ENCODE measurements at places on chromosomes 5 and 9.

DNA sequence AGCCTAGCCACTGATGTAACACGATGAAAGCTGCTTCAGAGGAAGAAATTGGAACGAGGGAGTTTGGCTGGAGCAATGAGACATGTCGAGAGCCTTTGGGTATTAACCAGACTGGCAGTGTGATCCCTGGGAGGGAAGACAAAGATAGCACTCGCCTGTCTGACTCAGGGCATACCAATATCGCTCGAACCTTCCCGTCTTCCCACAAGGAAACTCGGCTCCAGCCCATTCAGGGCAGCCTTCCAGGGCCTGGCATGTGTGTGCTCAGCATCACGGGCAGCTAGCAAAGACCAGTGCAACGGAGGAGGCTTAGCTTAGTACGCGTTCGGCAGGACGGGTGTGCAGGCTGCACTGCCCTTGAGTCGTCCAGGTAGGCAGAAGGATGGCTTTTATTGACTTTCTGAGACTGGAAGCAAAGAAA, 356.9 kb upstream of the WWC1 start:
- DNase-seq = no peak

- DNase-seq = no peak
These were observed 25.2 kb upstream of the PLAC8L1 start for GRCh38 chr5:146130440-146131045.

- no peak for DNase-seq
These were observed 22.2 kb upstream of the CXCL14 start for GRCh38 chr5:135600971-135601381.

GRCh38 chr9:121699571-121700164, 48.2 kb downstream of the DAB2IP start:
- DNase-seq = no peak

DNA sequence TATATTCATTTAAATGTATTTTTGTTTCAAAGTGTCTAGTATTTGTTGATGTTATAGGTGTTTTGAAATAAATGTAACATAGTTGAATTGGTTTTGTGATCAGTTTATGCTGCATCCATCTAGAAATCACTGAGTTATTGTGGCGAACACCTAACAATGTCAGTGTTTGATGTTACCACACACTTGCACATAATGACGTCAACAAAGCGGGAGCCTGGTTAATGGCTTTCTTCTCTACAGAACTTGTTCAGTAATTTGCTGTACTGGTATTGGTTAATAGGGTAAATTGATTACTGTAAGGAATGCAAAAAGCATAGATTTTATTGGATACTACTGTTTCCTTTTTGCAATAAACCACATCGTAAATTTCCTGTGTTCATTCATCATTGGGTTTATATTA, 133.0 kb downstream of the ATG10 start:
- no peak for DNase-seq

- DNase-seq = no peak
These were observed 257.8 kb downstream of the AUH start for GRCh38 chr9:91103931-91104330.

DNA sequence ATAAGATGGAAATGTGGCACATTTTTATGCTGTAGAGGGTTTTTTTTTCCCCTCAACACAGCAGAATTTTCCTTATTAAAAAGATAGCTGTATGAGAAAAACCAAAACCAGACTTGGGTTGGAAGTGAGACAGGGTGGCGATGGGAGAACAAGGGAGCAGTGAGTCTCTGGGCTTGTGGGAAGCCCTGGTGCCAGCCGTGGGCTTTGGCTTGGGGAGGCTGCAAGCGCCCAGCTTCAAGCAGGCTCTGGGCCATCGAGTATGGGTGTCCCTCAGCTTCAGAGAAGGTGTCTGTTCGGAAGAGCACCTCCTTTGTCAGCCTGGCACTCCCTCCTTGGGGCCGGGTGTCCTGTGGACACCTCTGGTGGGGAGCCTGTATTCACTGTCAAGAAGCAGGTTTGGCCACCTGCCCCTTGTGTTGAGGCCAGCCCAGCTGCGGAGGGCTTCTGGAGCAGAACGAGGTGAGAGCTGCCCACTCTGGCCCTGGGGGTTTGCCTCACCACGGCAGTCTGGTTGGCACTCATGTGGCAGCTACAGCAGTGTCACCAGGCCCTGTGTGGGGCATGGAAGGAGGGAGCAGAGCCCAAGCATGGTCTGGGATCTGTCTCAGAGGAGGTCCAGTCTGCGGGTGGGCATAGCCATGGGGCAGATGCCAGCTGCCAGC, 37.6 kb upstream of the ANGPTL2 start:
- DNase-seq = no peak

DNA sequence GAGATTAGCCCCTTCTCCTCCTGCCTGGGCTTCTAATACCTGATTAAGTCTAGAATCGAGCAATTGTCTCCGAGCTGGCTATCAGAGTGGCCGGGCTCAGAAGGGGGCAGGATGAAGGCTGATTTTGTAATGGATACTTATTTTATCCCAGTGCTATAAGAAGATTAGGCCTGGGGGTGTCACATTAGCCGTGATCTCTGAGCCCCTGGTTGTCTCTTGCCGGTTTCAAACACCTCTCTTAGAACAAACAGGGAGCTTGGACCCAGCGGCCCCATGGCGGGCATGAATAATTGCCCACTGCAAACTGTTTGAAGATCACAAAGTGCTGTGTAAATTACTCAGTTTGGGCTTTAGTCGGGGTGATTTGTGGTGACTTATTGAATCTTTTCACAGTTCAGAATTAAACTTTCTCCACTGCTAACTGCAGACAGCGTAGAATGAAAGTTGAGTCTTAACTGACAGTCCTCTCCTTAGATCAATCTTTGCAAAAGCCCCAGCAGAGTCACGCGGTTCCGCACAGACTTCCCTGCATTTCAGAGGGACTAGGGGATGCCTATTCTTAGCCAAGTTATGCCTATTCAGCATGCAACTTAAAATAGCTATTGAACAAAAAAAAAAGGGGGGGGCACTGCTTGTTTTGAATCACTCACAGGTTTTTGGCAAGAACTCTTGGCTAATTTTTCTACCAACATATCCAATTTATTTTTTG, 200.6 kb upstream of the IRX1 start:
- no peak for DNase-seq

DNA sequence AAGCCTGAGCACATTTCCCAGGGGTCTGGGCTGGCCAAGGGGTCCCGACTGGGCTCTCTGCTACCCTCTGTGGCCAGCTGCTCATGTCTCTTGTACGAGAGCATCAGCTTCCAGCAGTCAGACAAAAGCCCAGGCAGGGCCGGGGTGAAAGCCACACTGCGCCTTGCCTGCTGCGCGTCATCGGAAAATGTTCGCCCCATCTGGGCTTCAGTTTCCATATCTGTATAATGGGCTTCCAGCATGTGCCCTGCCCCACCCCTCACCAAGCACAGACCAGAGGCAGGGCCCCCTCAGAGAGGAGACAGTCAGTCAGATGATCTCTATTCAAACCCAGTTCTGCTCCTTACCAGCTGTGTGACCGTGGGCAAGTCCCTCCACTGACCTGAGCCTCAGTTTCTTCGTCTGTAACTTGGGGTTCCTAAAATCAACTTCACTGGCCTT, 8.0 kb upstream of the GRHPR start:
- no peak for DNase-seq

- no peak for DNase-seq
These were observed 424.2 kb downstream of the TMEM161B start for GRCh38 chr5:87844449-87844848.
